CD8-positive, alpha-beta T cell (primary cell): ENCODE measurements at places on chromosomes 7 and 10.

GRCh38 chr10:34104829-34105572, 710.1 kb downstream of the PARD3 start:
- DNase-seq = no peak

GRCh38 chr7:125834421-125834820, 904.8 kb upstream of the POT1 start:
- DNase-seq = no peak

- DNase-seq = no peak
These were observed 3.0 kb upstream of the HOXA1 start for GRCh38 chr7:27098578-27099451.

DNA sequence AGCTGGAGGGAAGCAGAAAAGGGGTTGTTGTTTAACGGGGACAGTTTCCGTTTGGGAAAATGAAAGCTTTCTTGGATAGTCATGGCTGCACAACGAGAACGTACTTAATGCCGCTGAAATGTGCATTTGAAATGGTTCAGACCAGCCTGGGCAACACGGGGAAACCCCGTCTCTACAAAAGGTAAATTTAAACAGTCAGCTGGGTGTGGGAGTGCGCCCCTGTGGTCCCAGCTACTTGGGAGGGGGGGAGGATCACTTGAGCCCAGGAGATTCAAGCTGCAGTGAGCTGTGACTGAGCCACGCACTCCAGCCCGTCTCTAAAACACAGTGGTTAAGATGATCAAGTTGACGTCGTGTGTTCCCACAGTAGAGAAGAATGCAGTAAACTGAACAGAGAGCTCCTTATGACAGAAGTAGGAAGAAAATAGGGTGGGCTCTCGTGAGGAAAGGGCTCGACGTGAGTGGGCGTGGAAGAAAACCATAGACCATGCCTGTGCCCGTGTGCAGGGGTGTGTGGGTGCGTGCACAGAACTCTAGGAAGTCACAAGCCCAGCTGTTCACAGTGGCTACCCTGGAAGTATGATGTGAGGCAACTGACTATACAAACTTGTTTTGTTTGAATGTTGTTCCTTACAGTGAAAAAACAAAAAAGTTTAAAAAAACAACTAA, 4.1 kb upstream of the FUOM start:
- no peak for DNase-seq

DNA sequence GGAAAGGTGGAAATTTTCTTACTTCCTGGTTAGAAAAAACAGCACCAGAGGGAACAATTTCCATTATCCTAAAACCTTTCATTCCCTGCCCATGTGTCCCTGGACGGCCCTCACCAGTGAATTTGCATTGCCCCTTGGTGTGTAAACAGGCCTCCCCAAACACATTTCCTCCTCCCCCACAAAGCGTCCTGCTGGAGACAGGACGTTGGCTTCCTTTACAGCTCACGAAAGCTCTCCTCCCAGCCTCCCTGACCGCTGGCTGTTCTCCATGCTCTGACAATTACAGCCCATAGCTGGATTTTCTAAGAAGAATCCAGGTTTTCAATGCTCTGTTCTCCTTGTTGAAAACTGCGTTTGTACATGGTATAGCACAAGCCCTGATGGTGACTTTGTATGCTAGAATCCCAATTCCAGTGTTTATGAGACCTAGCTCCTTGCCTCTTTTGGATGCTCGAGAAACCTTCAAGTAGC, 724.2 kb upstream of the CELF2 start:
- no peak for DNase-seq
